ENCODE measurements at places on chromosomes 2 and 18.

DNA sequence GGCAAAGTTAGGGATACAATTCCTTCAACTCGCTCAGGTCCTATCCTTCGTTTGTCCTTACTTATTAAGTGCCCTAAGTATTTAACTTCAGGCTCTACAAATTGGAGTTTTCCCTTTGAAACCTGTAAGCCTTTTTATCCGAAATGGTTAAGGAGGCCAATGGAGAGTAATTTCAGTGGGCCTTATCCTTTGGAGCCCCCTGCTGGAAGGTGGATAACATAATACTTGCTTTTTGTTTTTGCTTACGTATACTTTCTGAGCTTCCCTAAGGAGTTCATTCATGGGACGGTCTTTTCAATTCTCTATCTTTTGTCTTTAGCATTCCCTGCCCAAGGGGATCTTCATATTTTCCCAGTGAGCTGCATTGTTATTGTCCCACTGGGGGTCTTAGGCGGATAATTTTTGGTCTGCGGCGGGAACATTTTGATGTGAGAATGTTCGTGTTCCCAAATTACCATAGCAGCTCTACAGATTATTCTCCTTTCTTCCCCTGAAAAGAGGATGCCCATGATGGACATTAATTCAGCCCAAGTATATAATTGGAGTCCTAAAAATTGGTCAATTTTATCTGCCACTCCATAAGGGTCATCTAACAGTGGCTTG lies 34.4 kb upstream of the TRAPPC8 start:
- no peaks in the 10 kb centered on the region for H3K36me3 ChIP-seq
- H3K4me3 ChIP-seq = no peak overlapping the region
- no peak for DNase-seq
- no peaks in the 10 kb centered on the region for H3K4me1 ChIP-seq
- H3K27me3 ChIP-seq = no peaks in the 10 kb centered on the region
- H3K27ac ChIP-seq = no peak overlapping the region

DNA sequence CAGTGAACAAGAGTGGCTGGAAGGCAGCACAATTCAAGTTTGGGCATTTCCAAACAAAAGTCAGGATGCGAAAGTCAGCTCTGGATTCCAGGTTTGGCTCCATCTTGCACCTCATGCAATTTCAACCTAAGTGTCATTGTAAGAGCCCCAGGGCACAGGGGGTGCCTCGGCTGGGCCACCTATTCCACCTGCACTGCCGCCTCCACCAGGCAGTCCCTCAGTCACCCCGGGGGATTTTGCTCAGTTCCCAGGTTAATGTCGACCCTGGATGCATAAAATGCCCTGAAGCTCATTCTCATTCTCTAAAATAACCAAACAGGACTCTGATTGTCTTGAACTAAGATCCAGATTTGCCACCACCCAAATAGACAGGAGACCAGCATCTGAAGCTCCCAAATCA lies 77.6 kb downstream of the EDAR start:
- no peak for DNase-seq
- H3K27ac ChIP-seq = no peak overlapping the region
- peaks cover 22% of the 10 kb centered on the region for H3K27me3 ChIP-seq
- peaks cover 8% of the 10 kb centered on the region for H3K4me1 ChIP-seq

DNA sequence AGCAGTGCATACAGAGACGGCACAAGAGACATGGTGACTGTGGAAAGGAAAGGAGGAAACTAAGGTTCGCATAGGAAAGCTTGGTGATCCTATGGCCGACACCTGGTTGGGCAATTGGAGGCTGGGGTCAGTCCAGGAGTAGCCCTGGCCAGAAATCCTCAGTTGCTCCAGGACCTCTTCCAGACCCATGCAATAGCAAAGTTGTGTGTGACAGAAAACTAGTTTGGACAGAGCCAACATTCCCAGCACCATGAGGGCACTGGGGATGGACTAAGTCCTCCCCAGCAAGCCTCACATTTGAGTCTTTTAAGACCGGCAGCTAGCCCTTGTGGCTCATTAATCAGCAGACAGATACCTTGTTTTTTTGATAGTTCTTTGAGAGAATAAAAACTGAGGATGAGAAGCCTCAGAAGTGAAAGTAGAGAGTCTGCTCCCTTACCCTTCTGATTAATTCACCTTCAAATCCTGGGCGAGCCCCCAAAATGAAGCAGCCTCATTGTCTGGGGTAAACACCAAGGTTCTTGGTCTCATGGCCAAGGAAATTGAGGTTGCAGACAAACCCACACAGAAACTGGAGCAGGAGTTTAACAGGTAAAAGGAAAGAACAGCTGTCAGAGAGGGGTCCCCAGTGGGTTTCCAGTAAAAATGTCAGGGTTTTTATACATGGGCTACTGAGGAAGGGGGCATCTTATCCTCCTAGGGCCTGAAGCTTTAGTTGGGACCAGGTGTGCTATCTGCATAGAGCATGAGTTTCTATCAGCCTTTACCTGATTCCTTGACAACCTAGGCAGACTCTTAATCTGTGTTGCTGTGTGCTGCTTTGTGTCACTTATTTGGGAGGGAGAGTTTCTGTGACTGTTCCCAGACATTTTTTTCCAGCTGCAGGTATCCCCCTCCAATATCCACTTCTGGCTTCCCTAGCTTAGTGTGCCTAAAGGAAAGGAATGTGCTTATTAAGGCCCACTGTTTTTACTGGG lies 39.1 kb downstream of the STK17B start:
- H3K27ac ChIP-seq = no peak overlapping the region
- no peaks in the 10 kb centered on the region for H3K27me3 ChIP-seq
- H3K4me3 ChIP-seq = no peak overlapping the region
- no peaks in the 10 kb centered on the region for H3K36me3 ChIP-seq
- no peak for DNase-seq

DNA sequence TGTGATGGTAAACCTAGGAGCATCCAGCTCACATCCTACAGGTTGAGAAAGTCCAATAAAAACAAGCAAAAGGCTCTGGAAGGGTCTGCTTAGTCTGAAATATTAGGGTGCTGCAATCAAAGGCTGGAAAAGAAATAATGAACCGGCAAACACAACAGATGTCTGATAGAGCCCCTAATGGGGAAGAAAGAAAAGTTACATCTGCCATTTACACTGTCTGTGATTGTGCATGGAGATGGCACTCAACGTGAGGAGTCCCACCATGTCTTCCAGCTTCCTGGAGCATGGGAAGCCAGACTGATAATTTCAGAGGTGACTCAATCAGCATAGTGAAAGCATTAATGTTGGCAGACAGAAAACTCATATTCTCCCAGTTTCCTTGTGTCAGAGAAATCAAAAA lies 307.8 kb downstream of the EPHA4 start:
- DNase-seq = no peak
- no peaks in the 10 kb centered on the region for H3K36me3 ChIP-seq
- no peaks in the 10 kb centered on the region for H3K27me3 ChIP-seq
- H3K4me3 ChIP-seq = no peak overlapping the region
- no peak overlapping the region for H3K27ac ChIP-seq
- H3K4me1 ChIP-seq = peaks cover 2% of the 10 kb centered on the region

- H3K27me3 ChIP-seq = no peaks in the 10 kb centered on the region
- no peak for DNase-seq
- no peaks in the 10 kb centered on the region for H3K4me1 ChIP-seq
- H3K27ac ChIP-seq = no peak overlapping the region
- H3K36me3 ChIP-seq = no peaks in the 10 kb centered on the region
Measured at GRCh38 chr2:99106913-99107312, 34.6 kb upstream of the C2orf15 start.

DNA sequence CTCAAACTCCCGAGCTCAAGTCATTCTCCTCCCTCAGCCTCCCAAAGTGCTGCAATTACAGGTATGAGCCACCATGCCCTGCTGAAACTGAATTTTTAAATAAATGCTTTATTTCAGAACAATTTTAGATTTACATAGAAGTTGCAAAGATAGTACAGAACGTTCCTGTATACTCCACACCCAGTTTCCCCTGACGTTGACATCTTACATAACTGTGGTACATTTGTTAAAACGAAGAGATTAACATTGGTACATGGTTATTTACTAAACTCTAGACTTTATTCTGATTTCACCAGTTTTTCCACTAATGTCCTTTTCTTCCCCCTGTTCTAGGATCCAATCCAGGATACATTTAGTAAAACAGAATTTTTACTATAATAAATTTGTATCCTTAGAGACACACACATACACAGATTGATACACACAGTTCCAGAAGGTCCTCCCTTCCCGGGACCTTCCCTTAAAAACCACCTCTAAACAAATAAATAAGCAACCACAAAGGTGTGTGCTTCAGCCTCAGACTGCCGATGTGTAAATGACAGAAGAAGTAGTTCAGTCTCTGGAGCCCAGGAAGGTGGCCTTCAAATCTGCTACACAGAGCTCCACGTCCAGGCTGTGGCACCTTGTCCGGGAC lies 6.9 kb downstream of the NEU2 start:
- DNase-seq = no peak
- no peak overlapping the region for H3K4me3 ChIP-seq
- H3K36me3 ChIP-seq = no peaks in the 10 kb centered on the region
- no peak overlapping the region for H3K27ac ChIP-seq

DNA sequence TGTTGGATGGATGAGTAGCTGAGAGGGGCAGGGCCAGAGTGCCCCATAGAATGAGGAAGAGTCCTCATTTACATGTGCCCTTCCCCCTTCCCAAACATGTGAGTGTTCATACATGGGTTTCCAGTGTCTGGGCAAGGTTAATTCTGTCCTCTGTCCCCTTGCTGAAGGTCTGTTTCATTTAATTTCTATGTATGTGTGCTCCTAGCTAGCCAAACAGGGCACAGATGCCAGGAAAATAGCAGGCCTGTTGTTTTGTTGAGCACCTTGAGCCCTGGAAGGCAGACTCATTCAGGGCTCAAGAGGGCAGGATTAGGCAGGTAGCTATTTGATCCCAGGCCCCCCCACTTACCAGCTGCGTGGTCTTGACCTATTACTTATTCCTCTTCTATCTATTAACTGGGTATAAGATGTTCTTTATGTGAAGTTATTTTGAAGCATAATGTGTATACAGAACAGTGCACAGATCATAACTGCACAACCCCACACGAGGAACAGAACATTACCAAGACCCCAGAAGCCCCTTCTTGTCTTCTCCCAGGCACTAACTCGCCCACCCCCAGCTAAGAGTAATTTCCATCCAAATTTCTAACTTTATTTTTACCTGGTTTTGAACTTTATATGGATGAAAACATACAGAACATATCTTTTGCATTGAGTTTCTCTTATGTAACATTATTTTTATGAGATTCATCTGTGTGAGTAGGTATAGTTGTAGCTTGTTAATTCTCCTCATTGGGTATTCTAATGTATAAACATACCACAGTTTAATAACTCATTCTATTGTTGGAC lies 164.3 kb downstream of the RPIA start:
- no peak overlapping the region for H3K27ac ChIP-seq
- H3K4me1 ChIP-seq = no peaks in the 10 kb centered on the region
- no peak for DNase-seq

- peak overlapping the region; percentile 98 for H3K4me3 ChIP-seq
- peaks cover 44% of the 10 kb centered on the region for H3K36me3 ChIP-seq
- H3K27ac ChIP-seq = peak overlapping the region; percentile 99
- peaks cover 30% of the 10 kb centered on the region for H3K4me1 ChIP-seq
- H3K27me3 ChIP-seq = no peaks in the 10 kb centered on the region
Measured at GRCh38 chr2:38750011-38750890, 910 bp downstream of the SRSF7 start.

- H3K27me3 ChIP-seq = no peaks in the 10 kb centered on the region
- H3K36me3 ChIP-seq = no peaks in the 10 kb centered on the region
- DNase-seq = no peak
Measured at GRCh38 chr18:54968807-54969206, 9.5 kb upstream of the CCDC68 start.

DNA sequence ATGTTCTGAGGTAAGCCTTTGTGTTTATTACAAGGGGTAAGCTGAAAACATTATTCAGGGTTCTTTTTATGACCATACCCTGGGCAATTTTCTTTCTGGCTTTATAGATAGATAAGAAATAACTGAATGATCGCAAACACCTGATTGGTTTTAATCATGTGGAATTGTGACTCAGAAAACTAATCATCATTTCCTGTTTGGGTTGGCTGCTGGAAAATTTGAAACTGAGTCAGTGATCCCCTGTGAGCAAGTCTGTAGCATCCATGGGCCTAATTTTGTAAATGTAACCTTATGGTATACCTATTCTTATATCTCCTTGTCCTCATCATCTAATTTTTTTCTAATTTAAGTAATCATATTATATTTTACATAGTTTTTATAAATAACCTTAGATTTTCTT lies 34.3 kb downstream of the CCDC68 start:
- no peaks in the 10 kb centered on the region for H3K27me3 ChIP-seq
- no peak for DNase-seq
- H3K4me3 ChIP-seq = no peak overlapping the region
- H3K36me3 ChIP-seq = no peaks in the 10 kb centered on the region
- H3K27ac ChIP-seq = no peak overlapping the region
- H3K4me1 ChIP-seq = no peaks in the 10 kb centered on the region

DNA sequence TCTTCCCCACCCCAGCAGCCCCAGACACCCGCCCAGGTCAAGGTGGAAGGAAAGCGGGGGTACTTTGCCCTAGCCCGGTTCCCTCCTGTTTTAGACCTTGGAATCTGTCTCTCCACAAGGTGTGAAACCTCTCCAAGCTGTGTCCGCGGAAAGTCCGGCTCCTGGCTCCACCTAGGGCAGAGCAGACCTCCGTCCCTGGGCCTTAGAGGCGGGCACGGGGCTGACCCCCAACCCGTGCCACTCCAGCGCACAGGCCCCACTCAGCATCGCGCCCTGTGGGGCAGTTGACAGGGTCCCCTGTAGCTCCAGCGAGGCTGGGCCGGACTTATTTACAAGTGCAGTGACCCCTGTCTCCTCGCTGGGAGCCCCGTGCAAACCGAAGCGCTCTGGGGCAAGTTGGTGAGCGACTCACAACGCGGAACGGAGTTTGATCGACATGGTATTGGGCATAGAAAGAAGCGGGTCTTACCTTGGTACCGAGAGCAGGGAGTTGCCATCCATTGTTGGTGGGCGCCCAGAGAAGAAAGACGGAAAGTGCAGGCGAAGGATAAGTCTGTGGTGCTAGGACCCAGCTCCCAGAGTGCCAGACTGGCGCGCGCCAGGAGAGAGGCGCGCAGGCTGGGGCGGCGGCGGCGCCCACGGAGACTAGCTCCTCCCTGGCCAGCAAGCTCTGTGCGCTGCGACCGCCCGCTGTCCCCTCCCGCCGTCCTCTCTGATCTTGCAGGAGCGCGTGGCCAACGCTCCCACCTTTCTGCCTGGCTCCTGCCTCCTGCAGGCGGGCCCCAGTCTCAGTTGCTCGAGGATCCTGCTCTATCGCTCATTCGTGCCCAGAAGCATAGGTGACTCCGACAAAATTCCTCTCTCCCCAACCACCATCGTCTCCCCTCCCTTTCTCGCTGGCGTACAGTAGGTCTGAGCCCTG lies at the start of gene SPHKAP:
Gene SPHKAP (minus strand): TSS at position 590 of the 922 bp plus-strand sequence. CDS start 89 bp downstream, at position 501.
- H3K27me3 ChIP-seq = peaks cover 25% of the 10 kb centered on the region
- H3K4me3 ChIP-seq = no peak within 1 kb of the TSS
- no peaks in the 10 kb centered on the region for H3K36me3 ChIP-seq
- no peak for DNase-seq

DNA sequence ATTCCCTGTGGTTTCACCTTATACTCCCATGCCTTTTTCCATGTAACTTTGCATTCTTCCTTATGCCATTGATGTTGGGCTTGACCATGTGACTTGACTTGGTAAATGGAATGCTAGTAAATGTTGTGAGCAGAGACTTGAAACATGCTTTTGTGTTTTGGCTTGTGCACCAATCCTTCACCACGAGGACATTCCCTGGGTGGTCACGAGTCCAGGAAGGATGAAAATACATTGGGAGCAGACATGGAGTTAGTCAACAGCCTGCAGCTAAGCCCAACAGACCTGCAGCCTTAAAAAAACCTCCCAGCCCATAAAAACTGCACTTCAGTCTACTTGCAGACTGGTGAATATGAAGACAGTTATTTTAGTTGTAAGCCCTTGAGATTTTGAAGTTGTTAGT lies 116.5 kb upstream of the SPATS2L start:
- DNase-seq = no peak
- no peak overlapping the region for H3K27ac ChIP-seq
- H3K4me3 ChIP-seq = no peak overlapping the region
- H3K36me3 ChIP-seq = no peaks in the 10 kb centered on the region
